ENCODE measurements at places on chromosomes 6 and 20.

- no peak for DNase-seq
These were observed 49.9 kb downstream of the EFCAB8 start for GRCh38 chr20:32908334-32909292.

GRCh38 chr20:32902456-32903420 is 44.0 kb downstream of the EFCAB8 start:
- no peak for DNase-seq

GRCh38 chr20:8933381-8933807 is 135.5 kb upstream of the PLCB4 start:
- DNase-seq: no peak

DNA sequence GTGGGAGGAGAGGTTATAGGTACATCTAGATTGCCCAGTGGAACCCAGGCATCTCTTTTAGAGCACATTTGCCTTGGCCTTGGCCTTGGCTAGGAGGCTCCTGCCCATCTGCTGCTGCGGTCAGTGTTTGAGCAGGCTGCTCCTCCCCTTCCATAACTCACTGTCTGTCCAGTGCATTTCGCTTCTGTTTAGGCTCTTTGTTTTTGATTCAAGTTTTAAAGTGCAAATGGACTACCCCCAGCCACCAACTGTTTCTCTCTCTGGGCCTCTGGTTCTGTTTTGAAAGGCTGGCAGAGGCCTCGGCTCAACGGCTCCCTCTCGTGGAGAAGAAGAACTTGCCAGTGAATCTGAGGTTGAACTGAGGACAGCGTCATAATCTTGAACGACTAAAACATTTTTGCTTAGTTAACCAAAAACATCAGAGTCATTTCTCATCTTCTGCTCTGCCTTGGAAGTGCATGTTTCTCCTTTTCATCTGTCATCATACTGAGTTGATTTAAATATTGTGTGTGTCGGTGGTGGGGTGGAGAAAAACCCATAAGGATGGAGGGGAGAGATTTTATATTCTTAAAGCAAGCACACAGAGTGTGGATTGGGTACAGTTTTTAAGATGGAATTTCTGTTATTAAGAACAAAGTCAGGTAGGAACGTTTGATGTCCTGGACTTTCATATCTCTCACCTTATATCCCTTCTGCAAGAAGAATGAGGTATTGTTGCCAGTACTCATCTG is 171.4 kb downstream of the DTNBP1 start:
- peak; percentile 52 for DNase-seq

DNA sequence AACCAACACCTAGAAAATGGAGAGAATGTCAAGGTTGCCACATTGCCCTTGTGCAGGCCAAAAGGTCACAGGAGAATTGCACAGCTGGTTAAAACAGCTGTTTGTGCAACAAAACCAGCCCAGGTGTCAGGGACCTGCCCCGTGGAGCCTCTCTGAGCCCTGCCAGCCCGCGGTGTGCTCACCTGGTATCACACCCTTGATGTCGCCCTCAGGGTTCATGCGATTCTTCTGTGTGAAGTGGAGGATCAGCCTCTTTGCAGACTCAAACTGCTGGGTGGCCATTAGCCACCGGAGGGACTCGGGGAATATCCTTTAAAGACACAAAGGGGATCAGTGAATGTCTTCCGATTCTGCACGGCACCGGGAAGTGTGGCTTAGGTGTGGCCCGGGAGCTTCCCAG is 39.2 kb downstream of the PSMG4 start:
- DNase-seq: no peak

All from AG04450 (cell line).